A673 (cell line): ENCODE measurements at places on chromosomes 7 and 10.

DNA sequence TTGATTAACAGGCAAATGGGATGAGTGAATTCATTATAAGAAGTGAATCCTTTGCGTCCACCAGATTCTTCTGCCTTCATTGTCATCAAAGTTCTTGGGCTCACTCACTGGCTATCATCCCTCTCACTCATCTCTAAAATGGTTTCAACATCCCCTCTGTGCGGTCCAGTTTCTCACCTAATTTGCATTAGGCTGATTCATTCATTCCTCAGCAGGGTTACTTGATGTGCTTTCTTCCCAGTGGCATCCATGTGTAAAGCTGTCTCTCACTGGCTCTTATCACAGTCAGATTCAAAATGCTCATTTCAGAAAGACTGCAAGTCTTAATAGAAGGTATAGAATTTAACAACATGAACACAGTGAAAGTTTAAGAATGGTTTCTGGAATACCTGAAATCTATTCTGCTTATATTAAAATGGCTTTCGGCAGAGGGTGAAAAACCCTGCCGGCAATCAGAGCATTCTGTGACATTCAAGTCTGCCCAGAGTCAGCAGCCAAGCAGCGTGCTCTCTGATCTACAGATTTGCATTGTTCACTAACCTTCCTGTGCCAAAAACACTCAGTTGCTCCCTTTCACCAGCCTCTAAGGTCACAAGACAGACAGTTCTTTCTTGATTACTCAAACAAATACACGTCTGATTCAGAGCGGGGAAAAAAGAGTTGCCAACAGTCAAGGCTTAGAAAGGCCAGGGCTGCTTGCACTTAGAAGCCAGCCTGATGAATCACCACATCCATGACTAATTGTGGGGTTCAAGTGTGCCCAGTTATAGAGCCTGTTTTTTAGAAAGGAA, 106.7 kb downstream of the TES start:
- H3K27ac ChIP-seq: peak overlapping the region; percentile 70
- H3K4me3 ChIP-seq: no peak overlapping the region
- no peaks in the 10 kb centered on the region for H3K36me3 ChIP-seq
- DNase-seq: peak; percentile 88
- peaks cover 29% of the 10 kb centered on the region for H3K4me1 ChIP-seq
- H3K27me3 ChIP-seq: no peaks in the 10 kb centered on the region

DNA sequence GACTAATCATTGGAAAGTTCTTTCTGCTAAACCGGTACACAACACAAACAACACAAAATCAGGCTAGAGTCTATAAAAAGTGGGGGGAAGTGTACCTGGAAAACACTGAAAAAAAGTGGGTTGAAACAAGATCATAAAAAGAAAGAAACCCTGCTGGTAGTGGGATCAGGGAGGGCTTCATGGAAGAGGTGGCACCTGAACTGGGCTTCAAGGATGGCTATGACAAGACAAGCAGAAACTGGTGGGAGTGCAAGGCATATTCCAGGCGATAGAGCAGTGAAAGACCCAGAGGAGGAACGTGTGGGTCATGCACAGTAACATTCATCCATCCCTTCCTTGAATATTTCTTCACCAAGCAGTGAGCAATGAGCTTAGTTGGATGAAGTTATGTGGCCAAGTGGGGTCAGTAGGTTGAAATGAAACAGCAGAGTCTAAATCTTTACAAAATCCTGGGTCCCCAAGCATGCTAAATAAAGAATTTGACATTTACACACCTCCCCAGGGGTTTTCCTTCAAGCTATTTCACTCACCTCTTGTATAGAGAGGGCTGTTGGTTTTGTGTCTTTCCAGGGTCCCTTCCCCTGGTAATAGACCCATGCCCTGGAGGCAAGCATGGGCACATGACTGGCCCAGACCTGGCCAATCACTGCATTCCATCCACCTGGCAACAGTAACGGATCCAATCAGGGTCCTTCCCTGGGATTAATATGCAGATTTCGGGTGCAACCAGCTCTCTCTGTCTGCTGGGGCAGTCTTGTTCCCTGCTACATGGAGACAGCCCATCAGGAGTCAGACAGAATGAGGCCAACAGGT, 38.2 kb downstream of the SPOCK2 start:
- no peak overlapping the region for H3K4me3 ChIP-seq
- H3K36me3 ChIP-seq: no peaks in the 10 kb centered on the region
- no peak overlapping the region for H3K27ac ChIP-seq
- DNase-seq: peak; percentile 20
- H3K4me1 ChIP-seq: no peaks in the 10 kb centered on the region
- no peaks in the 10 kb centered on the region for H3K27me3 ChIP-seq

DNA sequence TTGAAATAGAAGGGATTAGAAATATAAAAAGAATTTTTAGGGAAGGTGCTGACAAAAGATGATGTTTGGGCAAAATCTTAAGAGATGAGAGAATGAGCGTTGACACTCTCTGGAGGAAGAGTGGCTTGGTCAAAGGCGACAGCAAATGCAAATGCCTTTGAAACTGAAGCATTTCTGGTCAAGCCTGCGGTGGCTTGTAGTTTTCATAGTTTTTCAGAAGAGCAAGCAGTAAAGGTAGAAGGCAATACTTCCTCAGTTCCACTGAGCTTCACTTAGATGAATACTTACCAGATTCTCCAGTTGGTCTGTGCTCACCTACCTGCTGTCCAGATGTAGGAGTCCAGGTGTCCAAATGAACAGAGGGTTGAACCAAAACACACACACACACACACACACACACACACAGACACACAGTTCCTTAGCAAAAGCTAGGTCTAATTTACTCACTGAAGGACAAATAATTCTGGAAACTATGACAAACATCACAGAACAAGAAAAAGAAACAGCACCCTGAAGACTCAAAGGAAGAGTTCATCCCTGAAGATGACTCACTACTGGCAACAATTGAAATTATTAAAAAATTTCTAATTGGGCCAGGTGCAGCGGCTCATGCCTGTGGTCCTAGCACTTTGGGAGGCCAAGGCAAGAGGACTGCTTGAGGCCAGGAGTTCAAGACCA, 12.1 kb upstream of the STK17A start:
- no peak for DNase-seq
- no peak overlapping the region for H3K27ac ChIP-seq
- H3K4me3 ChIP-seq: no peak overlapping the region
- no peaks in the 10 kb centered on the region for H3K36me3 ChIP-seq
- H3K27me3 ChIP-seq: no peaks in the 10 kb centered on the region

DNA sequence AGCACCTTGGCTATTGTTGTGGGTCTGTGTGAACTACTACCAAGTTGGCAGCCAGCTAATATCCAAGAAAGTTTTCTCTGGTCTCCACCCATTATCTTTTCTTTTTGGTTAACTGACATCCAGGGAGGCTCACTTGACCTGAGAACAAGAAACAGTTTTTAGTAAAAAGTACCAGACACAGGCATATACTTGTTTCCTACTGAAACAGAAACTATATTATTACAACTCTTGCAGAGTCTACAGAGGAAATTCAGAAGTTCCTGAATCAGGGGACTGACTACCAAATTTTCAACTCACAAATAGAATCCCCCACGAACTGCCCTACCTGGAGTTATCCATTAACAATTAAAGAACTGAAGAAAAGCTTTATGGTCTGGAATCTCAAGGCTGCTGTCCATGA, 168.9 kb downstream of the KCND2 start:
- DNase-seq: no peak
- H3K36me3 ChIP-seq: no peaks in the 10 kb centered on the region
- H3K27me3 ChIP-seq: no peaks in the 10 kb centered on the region
- no peak overlapping the region for H3K4me3 ChIP-seq
- no peaks in the 10 kb centered on the region for H3K4me1 ChIP-seq

- no peak overlapping the region for H3K27ac ChIP-seq
- H3K4me1 ChIP-seq: peaks cover 15% of the 10 kb centered on the region
- H3K36me3 ChIP-seq: no peaks in the 10 kb centered on the region
These were observed 168.1 kb downstream of the KLF6 start for GRCh38 chr10:3616880-3617279.

DNA sequence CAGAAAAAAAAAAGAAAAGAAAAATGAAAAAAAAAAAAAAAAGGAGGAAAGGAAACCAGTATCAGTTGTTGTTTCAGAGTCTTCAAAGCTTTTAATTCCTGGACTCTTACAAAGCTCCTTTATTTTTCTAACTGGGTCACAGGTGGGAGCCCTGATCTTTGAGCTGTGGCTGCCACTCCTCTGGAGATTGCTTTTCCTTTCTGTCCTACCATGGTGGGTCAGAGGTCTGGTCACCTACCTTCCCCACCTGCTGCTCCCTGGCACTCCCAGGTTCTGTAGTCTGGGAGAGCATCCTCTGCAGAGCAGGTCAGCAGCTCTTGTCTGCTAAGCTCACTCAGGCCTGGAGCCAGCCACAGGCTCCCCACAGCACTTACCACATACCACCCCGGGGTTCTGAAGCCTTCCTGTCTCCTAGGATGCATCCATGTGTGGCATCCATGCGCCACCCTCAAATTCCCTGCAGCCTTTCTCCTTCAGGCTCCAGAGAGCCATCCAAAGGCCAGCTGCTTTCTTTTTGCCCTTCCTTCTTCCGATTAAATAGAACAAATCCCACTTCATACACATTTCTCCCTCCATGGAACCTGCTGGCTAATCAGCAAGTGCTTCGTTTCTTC, 73.2 kb upstream of the TPK1 start:
- no peaks in the 10 kb centered on the region for H3K36me3 ChIP-seq
- no peaks in the 10 kb centered on the region for H3K4me1 ChIP-seq
- no peak for DNase-seq
- H3K4me3 ChIP-seq: no peak overlapping the region
- no peak overlapping the region for H3K27ac ChIP-seq

GRCh38 chr7:23212841-23213240, 31.0 kb downstream of the NUP42 start:
- DNase-seq: no peak
- H3K27ac ChIP-seq: no peak overlapping the region
- no peaks in the 10 kb centered on the region for H3K36me3 ChIP-seq
- H3K4me1 ChIP-seq: no peaks in the 10 kb centered on the region
- no peaks in the 10 kb centered on the region for H3K27me3 ChIP-seq

GRCh38 chr7:47528471-47528870, 53.4 kb downstream of the TNS3 start:
- no peaks in the 10 kb centered on the region for H3K4me1 ChIP-seq
- H3K27ac ChIP-seq: no peak overlapping the region
- no peak for DNase-seq
- H3K27me3 ChIP-seq: no peaks in the 10 kb centered on the region
- H3K4me3 ChIP-seq: no peak overlapping the region
- H3K36me3 ChIP-seq: no peaks in the 10 kb centered on the region

DNA sequence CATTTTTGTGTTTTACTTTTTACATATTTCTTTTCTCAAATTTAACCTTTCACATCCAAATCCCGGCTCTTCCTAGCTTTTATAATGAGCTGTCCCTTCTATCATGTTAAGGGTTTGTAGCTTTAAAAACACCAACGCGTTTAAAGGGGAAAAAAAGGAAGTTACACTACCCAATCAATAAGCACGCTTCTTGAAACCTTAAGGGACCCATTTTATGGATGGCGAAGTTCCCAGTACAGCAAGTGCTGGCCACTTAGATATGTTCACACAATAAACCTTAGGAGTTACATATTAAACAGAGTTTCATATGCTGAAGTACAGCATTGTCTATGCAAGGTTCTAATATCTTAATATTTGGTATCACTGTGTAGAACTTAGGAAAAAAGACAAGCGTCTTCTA, 1.8 kb downstream of the GNG11 start:
- no peak for DNase-seq
- no peaks in the 10 kb centered on the region for H3K27me3 ChIP-seq
- H3K4me3 ChIP-seq: peak overlapping the region; percentile 57
- peaks cover 3% of the 10 kb centered on the region for H3K36me3 ChIP-seq
- peak overlapping the region; percentile 91 for H3K27ac ChIP-seq

DNA sequence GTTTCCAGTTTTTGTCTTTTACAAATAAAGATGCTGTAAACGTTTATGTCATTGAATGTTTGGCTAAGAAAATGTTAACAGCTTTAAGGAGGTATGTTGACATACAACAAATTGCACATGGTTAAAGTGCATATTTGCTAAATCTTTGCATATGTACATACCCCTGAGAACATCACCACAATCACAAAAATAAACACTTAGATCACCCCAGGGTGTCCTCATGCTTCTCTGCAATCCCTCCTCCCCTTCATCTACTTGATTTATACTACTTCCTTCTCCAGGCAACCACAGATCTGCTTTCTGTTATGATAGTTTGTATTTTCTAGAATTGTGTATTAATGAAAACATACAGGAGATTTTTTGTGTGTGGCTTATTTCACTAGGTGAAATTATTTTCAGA, 209.5 kb downstream of the GLRX3 start:
- H3K27me3 ChIP-seq: no peaks in the 10 kb centered on the region
- no peaks in the 10 kb centered on the region for H3K4me1 ChIP-seq
- no peak overlapping the region for H3K27ac ChIP-seq
- H3K36me3 ChIP-seq: no peaks in the 10 kb centered on the region

GRCh38 chr7:53431901-53432300, 396.5 kb downstream of the POM121L12 start:
- H3K4me3 ChIP-seq: no peak overlapping the region
- H3K27me3 ChIP-seq: no peaks in the 10 kb centered on the region

DNA sequence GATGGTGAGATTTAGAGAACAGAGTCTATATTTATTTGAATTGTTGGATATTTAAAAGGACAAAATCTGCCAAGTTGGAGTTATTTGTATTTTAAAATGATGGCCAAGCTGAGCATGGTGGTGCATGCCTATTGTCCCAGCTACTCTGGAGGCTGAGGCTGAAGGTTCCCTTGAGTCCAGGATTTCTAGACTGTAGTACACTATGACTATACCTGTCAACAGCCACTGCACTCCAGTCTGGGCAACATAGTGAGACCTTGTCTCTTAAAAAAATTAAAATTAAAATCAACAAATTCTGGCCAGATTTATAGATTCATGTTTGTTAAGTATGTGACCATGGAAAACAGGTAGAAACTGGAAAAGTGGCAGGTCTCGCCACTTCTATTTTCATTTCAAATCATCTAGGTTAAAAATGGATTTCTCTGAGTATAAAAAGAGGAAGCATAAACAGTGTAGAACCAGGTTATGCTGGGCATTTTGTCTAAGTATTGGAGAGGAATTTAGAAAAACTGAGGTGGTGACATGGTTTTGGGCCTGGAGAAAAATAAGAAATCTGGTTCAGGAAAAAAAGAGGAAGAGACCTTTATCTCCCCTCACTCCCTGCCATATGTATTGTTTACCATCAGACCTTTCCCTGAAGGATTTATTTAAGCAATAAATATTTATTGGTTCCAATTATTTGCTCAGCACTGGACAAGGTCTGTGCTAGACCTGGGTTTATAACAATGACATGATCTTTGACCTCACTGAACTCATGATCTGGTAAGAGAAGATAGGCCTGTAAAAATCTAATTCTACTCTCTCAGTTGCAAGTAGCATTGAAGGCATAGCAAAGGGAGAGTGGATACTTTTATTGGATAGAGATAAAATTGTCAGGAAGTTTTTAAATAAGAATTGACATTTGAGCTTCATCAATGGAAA, 134.2 kb downstream of the TSPAN12 start:
- H3K4me1 ChIP-seq: peaks cover 4% of the 10 kb centered on the region
- no peaks in the 10 kb centered on the region for H3K36me3 ChIP-seq
- DNase-seq: no peak
- H3K4me3 ChIP-seq: no peak overlapping the region
- no peak overlapping the region for H3K27ac ChIP-seq
